ENCODE measurements at places on chromosomes 7 and 10.

DNA sequence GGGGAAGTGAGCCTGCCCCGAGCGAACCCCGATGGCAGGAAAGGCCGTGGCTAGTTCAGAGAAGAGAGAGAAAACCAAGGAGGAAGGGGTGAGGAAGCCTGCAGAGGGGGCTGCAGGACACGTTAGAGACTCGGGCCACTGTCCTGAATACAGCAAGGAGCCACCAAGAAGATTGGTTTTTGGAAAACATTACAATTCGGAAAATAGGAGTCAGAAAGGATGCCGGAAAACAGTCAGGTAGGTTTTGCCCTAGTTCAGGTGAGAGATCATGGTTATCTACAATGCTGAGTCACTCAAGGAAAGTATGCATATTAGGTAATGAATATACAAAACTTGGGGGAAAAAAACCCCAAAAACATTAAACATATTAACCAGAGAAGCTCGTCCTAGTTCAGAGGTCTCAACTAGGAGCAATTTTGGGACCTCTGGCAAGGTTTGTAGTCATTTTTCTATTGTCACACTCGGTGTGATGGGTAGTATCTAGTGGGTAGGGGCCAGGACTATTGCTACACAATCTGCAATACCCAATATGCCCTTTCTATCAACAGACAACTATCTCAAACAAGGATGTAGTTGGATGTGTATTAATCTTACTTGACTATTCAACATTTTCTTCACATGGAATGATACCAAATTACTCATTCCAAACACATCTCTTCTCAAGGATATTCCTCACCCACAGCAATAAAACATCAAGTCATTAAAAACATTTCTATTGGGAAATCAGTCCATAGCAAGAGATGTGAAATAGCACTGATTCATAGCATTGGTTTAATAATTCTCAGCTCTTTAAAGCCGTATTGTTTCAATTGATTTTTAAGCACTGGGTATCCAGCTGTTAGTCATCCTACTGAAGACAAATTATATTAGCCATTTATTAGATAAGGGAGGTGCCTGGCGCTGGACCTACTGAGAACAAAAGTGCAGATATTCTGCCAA, 74.4 kb upstream of the RSU1 start:
- peak; percentile 76 for DNase-seq

- no peak for DNase-seq
Observed at GRCh38 chr10:17756557-17757217, 4.7 kb downstream of the TMEM236 start.

DNA sequence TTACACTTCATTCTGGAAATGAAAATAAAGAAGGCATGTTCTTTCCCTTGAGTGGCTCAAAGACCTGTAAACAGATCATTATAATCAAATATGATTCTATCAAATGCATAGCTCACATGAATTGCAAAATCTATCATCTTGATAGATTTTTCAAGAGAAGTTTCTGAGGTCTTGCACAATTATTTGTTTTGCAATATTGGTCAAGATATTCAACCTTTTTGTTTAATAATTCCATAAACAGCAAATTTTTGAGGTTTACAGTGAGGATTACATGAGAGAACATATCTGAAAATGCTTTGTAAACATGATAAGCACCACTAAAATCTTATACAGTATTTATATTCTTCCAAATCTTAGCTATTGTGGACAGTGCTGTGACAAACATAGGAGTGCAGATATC, 160.8 kb downstream of the HDAC9 start:
- no peak for DNase-seq

DNA sequence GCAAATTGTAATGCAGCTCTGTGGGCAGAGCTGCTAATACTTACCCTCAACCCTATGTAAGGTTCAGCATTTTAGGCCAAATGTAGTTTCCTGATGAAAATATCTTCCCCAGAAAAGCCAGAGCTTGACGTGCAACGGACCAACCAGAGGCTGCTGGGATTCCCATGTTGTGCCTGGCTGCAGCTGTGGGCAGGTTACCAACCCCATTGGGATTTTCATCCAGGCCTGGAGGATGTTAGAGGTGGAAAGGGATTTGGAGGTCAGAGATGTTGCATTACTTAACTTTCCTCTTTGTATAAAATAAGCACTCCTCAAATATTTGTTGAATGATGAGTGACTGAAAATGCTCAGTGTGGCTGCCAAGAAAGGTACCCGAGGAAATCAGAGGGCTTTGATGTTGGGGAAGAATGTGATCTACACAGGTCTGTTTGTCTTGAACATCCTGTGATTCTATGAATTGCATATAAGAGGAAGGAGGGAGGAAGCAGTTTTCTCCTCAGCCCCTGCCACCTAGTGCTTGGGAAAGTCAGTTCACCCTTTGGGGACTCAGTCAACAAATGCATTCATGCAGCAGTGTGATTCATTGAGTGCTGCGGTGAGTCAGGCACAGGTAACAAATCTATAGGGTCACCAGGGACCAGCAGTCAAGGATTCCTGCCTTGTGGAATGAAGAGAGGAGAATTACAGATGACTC, 487.2 kb downstream of the RPS24 start:
- DNase-seq = no peak

DNA sequence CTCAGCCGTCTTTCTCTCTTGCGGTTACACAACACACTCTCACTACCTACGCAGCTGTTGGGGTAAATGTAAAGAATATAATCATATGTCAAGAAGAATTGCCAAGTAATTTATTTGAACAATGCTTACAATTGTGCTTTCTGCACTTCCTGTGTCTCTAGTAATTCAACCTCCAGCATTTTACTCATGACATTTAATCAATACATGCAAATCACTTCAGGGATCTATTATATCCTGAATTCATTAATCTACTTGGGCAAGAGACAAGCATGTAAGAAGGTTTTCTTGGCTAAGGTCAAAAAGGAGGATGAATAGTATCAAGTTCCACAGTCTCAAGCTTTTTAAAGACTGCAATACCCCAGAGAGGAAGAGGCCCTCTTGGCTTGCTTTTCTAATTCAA, 562.9 kb upstream of the ADARB2 start:
- no peak for DNase-seq

- DNase-seq = peak; percentile 9
Observed at GRCh38 chr7:6446838-6447580, 745 bp downstream of the DAGLB start.

DNA sequence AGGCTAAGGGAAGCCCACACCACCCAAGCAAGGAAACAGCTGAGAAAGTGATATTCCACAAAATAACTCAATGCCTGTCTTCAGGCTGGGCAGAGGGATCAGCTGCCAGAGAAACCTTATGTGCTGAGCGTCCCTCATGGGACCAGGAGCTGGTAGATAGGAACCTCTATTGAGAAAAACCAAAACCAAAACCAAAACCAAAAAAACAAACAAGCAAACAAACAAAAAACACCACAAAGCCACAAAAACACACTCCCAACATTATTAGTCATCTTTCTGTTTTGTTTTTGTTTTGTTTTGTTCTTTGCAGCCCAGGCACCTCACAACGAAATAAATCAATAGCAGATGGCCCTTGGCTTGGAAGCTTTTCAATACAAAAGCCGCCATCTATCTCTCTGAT, 760.8 kb upstream of the CELF2 start:
- no peak for DNase-seq

DNA sequence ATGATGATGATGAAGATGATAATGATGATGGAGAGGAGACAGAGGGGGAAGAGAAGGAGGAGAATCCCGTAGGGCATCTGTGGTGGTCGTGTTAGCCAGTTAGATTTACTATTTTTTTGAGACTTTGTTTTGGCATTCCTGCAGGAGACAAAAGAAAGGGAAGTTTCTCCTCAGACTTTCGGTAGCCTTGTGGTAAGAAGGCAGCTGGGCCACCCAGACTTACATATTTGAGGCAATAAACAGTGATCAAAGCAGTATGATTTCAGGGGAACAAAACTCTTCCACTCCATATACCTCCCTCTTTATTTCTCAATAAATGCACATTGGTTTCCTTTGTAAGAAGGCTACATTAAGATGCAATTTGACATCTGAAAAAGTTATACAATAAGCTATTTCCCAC, 32.4 kb upstream of the BICC1 start:
- no peak for DNase-seq

GRCh38 chr7:55026086-55026790, 7.4 kb downstream of the EGFR start:
- DNase-seq = no peak

- DNase-seq = no peak
Observed at GRCh38 chr7:25482631-25483030, 254.3 kb upstream of the NPVF start.

DNA sequence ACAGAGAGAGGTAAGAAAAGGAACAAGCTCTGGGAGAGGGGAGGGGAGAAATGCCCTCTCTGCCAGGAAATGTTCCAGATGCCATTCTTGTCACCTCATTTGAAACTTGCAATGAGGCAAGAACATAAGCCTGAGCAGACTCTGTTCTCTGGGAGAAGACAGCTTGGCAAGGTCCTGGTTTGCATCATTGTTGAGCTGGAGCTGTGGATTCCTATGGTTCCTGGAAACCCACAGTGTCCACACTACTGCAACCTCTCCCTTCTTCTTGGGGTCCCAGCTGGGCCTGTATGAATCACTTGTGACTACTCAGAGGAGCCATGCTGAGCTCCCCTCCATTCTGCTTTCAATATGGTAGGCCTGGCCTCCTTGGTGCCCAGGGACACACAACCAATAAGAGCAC, 60.8 kb upstream of the HECTD2 start:
- no peak for DNase-seq

- DNase-seq = no peak
Observed at GRCh38 chr10:101164020-101164419, 32.9 kb downstream of the TLX1 start.

- no peak for DNase-seq
Observed at GRCh38 chr10:107413971-107414370, 249.5 kb upstream of the SORCS1 start.

DNA sequence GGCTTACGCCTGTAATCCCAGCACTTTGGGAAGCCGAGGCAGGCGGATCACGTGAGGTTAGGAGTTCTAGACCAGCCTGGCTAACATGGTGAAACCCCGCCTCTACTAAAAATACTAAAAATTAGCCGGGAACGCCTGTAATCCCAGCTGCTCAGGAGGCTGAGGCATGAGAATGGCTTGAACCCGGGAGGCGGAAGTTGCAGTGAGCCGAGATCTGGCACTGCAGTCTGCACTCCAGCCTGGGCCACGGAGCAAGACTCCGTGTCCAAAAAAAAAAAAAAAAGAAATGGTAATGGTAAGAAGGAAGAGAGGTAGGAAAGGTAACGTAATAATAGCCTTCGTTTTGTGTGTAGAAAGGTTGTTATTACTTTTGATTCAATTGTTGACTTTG, 1.2 kb downstream of the HSPA14 start:
- DNase-seq = no peak

DNA sequence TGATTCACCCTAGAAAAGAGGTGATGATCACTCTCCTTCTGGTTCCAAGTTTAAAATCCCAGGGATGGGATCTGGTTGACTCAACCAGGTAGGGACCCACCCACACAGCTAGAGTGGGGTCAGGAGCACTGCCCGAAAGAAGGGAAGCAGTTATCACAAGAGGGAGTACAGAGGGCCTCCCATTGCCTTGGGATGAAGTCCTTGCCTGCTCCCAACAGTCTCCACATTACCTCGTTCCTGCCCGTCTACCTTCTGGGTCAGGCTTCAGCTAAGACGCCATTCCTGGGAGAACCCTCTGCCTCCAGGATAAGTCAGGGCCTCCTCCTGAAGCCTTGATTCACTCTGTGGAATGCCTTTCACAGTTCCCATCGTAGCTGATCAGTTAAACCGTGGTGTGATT, 23.8 kb downstream of the ZMIZ2 start:
- no peak for DNase-seq

DNA sequence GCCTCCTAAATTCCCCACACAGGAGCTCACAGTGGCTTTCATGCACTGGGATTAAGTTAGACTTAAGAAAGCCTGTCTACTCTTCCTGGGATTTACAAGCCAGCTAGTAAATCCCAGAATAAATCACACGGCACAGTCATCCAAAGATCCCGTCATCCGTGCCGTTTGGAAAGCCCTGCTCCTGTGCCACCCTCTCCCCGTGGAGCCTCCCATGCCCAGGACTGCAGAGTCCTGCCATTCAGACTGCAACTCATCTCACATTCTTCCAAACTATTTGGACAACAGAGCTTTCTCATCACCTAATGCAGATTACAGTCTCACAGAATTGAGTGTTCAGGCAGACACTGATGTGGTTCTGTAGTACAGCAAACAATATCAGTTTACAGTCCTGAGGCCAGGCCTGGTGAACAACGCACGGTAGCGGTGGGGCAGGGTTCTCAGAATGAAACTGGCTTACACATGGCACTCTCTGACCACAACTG, 166.5 kb downstream of the EGFR start:
- no peak for DNase-seq

- DNase-seq = peak; percentile 1
Observed at GRCh38 chr7:130877236-130877990, 143.4 kb upstream of the KLF14 start.

- DNase-seq = no peak
Observed at GRCh38 chr7:94391726-94392392, 2.8 kb upstream of the COL1A2 start.

DNA sequence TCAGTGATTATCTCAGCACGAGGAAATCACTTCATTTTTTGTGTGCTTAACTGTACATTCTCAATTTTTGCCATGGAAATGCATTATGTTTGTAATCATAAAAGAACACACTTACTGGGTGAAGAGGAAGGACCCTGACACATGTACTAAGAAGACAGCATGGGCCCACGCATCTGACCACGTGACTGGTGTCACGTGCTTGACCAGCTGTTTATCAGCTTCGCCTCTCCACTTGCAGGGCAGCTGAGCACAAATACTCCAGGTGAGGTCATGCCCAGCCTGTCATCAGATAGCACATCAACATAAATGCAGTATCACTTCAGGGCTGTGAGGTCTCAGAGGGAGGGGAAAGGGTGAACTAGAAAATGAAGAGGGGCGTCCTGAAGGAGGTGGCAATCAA, 179.8 kb downstream of the EBF3 start:
- no peak for DNase-seq

DNA sequence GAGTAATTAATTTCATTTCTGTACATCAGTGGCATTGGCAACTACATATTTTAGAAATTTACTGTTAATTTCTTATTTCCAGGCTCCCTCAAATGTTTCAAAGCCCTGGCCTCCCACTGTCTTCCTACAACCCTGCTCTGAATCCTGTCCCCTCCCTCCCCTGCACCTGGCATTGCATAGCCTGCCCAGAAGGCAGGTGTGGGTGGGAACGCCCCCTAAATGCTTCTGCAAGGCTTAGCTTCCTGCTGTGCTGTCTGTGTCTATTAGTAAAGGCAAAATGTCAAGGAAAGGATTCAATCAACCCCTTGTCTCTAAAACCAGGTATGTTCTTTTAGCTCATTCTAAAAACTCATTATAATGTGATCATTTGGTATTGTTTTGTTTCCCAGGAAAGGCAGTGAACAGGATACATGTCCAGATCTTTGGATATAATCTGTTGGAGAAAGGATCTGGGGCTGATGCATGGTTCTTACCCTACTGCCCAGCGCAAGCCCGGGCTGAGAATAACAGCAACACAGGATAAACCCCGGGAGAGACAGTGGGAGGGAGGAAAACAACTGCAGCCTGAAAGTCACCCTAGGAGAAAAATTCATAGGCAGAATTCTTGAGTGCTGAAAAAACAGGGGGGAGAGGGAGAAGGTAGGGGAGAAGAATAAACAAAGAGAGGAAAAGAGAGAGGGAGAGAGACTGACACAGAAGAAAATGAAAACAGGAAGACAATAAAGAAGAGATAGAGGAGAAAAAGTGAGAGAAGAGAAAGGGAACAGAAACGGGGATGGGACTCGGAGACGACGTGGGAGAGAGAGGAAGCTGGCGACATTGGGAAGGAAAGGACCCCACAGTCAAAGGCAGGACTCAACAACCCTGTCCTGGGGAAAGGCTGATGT, 589 bp downstream of the ZNF488 start:
- DNase-seq = no peak
